ENCODE measurements at places on chromosomes 12 and 14. TPM values are rescaled to one million over a fixed set of nuclear protein-coding genes. Genes with fewer than 3 reads are reported as not detected.

CLEC4C gene
- not detected for total RNA-seq

SCARB1 gene
- 148 TPM for total RNA-seq

CPNE6 gene
- not detected for total RNA-seq

STRAP gene
- total RNA-seq: 119 TPM

PAH gene
- 0.31 TPM for total RNA-seq

STXBP6 gene
- total RNA-seq: 0.54 TPM
